ENCODE measurements at places on chromosomes 5 and 9.

DNA sequence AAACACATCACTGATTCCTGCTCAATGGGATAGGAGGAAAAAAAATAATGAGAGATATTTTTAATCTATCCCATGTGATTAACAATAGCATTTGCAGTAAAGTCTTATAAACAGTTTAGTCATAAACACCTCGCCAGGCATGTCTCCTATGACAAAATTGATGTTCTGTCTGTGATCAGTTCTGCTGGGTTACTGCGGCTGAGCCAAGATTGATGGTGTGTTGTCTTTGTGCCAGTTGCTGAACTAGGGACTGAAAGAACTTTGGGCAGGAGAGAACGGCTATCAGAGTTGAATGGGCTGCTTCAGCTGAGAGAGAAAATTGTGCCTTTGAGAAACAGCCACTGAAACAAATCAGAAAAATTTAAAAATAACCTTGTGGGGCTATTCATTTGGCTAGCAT lies 37.3 kb upstream of the MAMDC2 start:
- no peak for DNase-seq

- DNase-seq = no peak
Measured at GRCh38 chr5:122541388-122541787, 229.4 kb downstream of the SNCAIP start.

GRCh38 chr5:121384359-121384758 lies 467.3 kb upstream of the FTMT start:
- DNase-seq = no peak

DNA sequence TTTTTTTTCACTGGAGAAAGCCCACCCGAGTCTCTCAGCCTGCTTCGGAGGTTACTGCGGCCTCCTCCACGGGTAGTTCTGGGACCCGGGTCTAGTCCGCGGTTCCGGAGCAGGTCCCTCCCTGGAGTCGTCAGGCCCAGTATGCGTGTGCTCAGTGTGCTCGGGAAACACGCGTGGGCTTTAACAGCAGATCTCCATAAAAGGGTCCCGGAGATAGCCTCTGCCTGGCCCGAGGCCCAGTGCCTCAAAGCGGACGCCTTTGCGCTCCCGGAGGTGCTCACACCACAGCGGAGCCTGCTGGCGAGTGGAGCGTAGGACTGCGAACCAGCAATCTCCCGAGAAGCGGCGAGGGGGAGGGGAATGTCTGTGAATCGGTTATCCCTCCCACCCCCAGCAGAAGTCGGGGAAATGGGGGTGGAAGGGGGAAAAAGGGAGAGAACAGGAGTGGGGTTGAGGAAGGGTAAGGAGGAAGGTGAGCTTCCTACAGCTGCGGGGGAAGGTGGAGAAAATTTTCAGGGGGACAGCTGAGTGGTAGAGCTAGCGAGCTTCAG lies 28.7 kb downstream of the CDKN2A start:
- DNase-seq = no peak

- DNase-seq = no peak
Measured at GRCh38 chr5:98796197-98796972, 22.9 kb downstream of the RGMB start.

DNA sequence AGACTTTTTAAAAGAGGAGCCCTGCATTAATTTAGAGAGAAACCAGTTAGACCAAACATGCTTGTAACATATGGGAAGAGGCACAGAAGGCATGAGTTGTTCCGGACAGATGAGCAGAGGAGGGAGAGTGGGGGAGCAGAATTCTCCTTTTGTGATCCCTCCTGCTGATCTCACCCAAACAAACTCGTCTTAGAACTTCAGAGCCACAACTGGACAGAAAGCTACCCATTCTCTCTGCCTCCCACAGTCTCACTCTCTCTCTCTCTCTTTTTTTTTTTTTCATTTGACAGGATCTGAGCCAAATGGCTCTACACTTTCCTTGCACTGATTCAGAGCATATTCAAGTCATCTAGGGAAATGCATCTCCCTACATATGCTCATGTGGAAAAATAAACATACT lies 196.0 kb upstream of the PAPPA start:
- DNase-seq = no peak

DNA sequence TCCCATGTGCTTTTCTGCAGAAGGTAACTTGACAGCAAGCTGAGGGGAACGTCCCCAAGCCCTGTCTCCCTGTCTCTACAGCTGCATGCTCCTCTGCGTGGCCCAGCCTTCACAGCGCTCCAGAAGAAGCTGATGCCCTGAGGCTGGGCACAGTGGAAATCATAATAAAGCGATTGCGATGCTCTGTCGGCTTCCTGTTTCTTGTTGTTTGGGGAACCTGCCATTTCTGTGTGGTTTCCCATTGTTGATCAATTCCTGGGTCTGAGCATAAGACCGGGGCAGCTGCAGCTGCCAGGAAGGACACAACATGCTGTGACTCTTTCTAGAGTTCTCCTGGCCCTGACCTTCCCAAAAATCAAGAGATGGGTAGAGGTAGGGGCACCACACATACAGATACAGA lies 7.2 kb upstream of the DNAJB5 start:
- DNase-seq = no peak

DNA sequence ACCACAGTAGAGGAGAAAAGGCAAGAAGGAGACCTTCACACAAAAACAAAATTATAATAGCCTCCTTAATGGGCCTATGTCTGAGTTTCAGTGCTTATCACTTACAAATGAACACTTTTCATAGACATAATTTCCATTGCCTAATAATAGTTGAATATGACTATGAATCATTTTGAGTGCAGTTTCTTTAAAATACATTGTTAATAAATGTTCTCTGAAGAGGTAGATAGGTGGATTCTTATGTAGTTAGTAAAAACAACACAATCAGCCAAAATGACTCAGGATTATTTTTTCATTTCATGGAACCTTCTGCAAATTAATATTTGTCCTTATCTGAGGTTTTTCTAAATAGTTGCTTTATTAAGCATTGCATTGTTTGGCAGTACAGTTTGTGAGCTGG lies 45.6 kb downstream of the DAPK1 start:
- no peak for DNase-seq

DNA sequence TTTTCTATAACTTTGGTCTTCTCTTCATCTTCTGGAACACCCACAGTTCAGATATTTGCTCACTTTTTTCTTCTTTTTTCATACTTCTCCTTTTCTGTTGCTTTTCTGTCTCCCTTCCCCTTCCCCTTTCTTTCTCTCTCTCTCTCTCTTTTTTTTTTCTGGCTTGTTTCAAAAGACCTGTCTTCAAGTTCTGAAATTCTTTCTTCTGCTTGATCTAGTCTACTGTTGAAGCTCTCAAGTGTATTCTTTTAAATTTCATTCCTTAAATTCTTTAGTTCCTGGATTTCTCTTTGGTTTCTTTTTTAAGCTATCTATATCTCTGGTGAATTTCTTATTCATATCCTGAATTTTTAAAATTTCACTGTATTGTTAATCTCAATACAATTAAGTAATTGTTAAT lies 11.2 kb downstream of the ALG2 start:
- no peak for DNase-seq

- no peak for DNase-seq
Measured at GRCh38 chr9:119968836-119969707, 599.8 kb upstream of the BRINP1 start.

DNA sequence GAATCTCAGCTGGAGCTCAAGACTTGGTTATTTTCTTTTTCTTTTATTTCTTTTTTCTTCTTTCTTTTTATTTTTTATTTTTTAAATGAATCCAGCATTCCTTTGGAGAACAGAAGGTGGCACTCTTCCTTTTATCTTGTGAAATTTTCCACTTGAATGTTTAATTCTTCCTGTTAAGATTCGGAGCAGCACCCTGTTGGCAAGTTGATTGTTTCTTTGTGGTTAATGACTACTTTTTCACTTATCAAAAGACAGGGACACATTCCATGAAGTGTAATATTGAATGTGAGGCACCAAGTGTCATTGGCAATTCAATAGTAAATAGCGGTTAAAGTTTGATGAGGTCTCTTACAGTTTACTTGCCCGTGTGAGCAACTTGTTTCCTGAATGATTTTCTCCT lies 240.5 kb upstream of the CHD1 start:
- DNase-seq = no peak

DNA sequence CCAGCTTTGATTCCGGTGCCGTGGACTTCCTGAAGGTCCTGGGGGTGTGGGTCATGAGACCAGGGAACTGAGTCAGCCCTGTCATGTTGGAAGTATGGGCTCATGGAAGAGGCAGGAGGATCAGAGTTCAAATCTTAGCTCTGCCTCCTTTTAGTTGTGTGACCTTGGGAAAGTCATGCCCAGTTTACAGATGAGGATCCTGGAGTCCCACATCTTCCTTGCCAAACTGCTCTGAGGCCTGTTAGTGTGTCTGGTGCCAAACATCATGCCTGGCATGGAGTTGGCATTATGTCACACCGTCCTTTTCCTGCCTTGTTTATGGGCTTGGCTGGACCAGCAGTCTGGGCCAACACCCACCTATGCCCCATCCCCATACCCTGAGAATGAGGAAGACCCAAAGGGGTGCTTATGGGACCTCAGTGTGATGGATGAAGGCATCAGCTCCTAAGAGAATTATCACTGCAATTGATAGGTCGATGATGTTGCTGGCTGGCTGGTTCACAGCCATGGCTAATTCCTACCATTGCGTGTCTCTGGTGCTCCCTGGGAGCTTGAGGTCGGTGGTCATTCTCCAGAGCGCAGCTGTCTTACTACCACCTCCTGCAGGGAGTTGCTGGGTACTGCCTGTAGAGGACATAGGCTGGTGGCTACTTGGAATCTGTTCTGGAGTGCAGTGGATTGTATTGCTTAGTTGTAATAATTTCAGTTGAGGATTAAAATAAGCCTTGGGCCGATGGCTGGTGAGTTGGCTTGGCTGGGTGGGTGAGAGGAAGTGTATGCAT lies 140.5 kb upstream of the PITX1 start:
- no peak for DNase-seq

DNA sequence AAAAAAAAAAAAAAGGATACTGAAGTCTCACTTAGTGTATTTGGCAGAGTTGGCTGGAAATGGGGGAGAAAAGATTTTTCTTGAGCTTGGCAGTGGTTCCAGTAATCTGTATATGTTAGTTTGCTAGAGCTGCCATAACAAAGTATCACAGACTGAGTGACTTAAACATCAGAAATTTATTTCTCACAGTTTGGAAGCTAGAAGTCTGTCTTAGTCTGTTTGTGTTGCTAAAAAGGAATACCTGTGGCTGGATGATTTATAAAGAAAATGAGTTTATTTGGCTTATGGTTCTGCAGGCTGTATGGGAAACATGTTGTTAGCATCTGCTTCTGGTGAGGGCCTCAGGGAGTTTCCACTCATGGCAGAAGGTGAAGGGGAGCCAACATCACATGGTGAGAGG lies 89.6 kb upstream of the CEP78 start:
- no peak for DNase-seq

GRCh38 chr5:138096363-138096762 lies 12.5 kb downstream of the WNT8A start:
- DNase-seq = no peak

- no peak for DNase-seq
Measured at GRCh38 chr5:126358525-126358924, 64.7 kb upstream of the GRAMD2B start.

- no peak for DNase-seq
Measured at GRCh38 chr5:146005723-146006122, 69.3 kb downstream of the SH3RF2 start.

DNA sequence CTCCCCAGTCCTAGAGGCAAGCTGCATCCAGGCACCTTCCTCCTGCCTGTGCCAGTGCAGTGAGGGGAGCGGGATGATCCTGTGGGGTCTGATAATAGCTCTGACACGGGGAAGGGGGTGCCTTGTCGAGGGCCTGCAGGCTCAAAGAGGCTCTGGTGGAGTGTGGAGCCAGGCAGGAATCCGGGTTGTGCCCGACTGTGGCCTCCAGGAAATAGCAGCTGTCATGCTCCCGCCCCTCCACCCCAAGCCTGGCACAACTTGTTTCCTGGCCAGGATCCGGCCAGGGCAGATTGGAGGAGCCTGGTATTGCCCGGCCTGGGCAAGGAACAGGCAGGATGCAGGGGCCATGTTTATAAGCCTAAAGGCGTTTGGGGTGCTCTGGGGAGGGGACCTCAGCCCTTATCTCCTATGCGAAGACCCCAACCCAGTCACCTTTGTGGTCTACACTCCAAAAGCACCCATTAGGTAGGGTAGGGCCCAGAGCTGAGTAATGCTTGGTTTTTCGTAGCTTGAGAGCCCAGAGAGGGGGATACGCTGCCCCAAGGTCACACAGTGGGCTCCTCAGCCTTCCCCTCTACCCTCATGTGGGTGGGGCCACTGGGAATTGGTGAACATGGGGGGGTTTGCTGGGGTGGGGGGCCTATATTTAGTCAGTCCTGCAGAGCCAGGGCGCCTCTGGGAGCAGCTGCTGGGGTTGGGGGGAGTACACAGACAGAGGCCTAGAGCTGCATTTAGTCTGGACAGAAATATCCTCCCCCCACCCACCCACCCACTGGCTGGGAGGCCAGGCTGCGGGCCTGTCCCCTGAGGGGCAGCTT lies 12.2 kb downstream of the CXXC5 start:
- no peak for DNase-seq

DNA sequence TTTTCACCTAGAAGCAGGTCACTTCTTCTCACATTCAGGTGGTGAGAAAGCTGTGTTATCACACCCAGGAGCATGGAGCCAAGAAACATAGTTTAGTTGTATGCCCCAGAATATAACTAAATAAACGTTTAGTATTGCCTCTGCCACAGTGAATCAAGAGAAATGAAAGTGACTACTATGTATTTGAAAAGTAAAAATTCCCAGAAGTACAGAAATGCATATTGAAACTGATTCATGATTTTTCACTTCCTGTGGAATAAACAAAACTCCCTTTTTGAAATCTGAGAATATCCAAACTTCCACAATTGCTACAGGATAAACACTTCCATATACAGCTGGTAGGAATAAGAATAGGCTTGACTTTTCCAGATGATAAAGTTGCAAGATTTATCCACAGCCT lies 15.3 kb upstream of the NINJ1 start:
- DNase-seq = no peak

- DNase-seq = no peak
Measured at GRCh38 chr5:15943487-15943886, 236.1 kb downstream of the MARCHF11 start.

DNA sequence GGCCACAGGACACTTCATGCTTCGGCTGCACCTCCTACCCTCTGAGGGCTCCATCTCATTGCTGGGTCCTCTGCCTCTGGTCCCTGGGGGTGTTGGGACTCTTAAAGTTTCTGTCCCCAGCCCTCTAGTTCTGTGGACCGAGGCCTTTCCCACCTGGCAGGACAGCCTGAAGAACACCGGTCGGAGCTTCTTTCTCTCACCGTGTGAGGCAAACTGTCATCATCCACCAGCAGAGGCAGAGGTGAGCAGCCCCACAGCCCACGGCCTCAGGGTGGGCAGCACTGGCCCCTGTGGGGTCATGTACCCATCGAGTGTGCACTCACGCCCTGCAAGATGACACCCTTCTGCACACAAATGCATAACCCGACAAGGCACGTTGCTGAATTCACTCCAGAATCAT lies 49.9 kb downstream of the IRX2 start:
- DNase-seq = no peak

DNA sequence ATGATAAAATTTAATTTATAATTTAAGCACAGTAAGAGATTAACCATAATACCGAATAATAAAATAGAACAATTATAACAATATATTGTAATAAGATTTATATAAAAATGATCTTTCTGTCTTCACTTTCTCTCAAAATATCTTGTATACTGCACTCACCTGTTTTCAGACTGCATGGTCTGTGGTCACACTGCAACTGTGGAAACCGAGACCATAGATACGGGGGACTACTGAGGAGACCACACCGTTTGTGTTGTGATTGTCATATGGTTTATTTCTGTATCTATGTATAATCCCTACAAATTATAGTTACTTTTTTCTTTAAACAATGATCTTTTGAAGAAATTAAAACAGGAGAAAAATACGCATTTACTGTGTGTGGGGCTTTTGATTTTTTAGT lies 78.8 kb upstream of the TNFAIP8 start:
- no peak for DNase-seq

GRCh38 chr5:129541051-129541450 lies 81.0 kb downstream of the ADAMTS19 start:
- no peak for DNase-seq

Data from activated T-helper 1 cell treated with anti-CD3 and anti-CD28 coated beads, Interleukin-2, amount 50 U/mL, for 16 hours (primary cell).